ENCODE measurements at places on chromosomes 6 and 20.

GRCh38 chr6:26280407-26280806, 84.6 kb upstream of the BTN3A2 start:
- peak; percentile 58 for DNase-seq

DNA sequence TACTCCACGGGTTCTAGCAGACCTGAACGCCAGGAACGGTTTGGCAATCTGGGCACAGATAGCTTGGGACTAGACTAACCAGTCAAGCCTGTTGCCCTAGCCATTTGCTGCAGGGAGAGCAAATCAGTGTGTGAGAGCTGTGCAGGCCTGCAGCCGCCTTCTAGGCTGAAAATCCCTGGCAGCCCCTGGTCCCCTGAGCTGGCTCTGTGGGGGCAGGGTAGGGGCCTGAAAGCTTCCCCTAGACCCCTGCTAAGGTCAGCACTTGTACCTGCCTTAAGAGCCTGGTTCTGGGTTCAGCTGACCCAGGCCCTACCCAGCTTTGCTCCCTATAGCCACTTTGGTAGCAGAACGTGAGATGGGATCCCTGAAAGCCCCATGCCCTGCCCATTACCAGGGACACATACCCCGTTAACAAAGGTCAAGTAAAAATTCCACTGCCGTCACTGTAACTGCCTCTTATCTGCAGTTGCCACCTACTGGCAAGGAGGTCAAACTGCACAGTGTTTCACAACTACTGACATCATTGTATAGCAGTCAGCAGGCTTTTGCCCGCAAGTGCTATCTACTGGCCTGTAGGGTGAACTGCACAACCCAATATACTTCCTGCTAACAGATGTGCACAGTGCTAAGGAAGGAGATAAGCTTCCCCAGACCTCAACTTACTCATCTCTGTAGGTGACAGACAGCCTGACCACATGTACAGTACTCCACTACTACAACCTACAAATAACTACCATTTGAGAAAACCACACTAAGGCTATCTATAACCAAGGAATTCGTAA, 95.1 kb upstream of the OLIG3 start:
- no peak for DNase-seq

DNA sequence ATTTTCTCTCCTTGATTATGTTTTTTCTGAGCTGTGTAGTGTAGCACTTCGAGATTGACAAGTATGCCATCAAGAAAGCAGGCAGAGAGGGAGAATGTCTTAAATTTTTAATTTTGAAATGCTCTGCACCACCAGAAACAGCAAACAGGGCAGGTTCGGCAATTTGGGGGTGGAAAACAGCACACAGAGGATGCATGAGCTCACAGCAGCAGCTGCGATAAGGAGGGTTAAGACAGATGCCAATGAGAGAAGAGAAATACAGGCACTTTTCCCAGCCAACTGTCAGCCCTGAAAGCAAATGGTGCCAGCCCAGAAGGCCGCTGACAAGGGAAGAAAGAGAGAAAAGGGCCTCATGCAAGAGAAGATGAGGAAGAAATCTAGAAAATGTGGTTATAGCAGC, 15.1 kb upstream of the SNRPB2 start:
- DNase-seq = no peak

- DNase-seq = no peak
Measured at GRCh38 chr6:144953552-144954240, 668.6 kb downstream of the UTRN start.

DNA sequence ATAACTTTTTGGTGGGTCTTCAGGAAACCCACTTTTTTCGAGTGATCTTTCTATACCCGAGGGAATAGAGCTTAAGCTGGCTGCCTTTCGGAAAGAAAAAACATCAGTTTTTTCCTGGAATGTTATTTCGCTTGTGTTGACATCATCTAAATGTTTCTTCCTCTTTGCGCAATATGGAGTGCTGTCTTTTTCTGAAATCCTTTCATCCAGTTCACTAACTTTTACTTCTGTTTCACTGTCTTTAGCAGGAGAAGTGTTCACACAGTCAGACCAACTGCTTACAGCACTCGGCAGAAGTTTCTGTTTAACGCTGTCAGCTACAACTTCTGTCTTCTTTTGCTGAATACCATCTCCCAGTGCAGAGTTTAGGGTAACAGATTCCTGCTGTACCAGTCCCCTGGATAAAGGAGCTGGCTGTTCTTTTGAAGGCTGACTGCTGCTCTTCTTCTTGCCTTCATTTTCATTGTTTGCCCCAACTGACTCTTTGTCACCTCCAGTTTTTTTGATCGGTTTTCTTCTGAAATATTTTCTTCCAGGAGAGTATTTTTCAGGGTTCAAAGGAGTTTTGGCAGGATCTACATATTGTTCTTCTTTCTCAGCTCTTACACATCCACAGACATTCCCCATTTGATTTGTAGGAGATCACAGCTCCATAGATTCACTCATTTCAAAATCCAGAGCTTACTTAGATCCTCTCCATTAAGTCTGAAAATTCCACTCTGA, 50.0 kb upstream of the DST start:
- no peak for DNase-seq

GRCh38 chr6:156150391-156150790, 626.8 kb upstream of the ARID1B start:
- no peak for DNase-seq

DNA sequence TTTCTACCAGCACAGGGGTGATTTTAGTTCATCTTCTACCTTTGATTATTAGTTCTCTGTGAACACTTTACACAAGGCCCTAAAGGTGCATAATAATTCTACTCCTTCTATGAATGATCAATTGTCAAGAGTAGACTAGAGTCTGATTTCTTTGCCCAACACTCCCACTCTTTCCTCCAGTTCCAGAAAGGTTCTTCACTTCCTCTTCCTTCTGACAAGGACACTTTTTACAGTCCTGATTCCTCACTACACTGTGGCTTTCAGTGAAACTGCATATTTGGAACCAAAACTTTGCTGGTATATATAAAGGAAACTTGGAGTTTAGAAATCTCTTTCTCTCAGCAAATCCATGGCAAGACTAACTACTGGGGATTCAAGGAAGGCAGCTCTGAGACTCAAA, 10.6 kb upstream of the RSPO3 start:
- no peak for DNase-seq

DNA sequence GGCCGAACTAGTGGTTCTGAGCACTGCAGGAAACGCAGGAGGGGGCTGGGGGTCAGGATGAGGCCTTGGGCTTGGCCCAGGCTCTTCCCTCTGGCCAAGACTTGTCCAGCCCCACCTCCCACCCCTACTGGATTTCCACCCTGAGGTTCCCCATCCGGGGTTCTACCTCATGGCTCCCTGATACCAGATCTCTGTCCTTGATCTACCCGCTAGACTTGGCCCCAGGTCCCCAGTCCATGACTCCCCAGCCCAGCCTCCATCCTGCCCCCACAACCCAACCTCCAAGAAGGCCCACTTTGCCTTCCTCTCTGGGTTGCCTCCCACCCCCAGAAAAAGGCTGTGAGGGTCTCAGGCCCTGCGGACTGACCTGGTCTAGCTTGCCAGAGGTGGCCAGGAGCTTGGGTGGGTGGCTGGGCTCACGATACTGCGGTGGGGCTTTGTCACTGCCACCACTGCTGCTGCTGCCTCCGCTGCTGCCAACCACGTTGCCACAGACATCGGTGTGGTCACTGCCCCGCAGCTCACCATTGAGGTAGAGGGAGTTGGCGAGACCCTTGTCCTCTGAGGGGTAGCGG, 6.8 kb upstream of the FASTKD5 start:
- no peak for DNase-seq

DNA sequence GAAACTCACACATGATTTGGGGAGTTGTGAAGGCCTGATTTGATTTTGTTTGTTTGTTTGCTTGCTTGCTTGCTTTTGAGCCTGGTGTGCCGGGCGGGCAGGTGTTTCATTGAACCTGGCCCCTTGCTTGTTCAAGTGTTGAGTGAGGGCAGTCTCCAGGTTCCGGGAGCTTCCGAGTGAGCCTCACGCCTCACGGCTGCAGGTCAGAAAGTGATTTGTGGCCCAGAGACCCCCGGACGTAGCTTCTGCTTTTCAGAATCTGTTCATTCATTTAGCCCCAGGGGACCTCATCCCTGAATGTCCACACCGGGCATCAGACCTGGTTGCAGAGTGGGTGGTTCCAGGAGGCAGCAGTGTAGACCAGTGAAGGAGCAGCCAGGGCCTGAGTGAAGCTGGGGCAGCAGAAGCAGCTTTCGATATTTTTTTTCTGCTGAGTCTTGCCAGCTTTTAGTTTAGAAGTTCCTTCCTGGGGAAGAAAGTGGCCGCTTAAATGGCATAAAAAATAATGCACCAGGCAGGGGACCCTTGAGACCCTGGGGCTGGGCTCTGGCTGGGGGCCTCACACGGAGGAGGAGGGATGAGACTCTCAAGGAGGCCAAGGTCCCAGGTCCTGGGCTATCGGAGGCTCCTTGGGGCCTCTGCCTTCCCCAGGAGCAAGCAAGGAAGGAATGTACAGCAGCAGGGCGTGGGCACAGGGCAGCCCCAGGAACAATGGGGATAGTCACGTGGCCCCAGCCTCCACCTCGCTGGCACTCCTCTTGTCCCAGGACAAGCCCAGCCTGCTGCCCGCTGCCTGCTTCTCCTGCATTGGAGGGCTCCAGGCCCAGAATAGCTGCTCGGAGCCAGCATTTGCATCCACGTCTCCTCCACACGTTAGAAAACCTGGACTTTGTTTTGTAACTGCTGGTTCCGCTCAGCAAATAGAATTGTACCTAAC, 89.2 kb upstream of the BHLHE23 start:
- no peak for DNase-seq

DNA sequence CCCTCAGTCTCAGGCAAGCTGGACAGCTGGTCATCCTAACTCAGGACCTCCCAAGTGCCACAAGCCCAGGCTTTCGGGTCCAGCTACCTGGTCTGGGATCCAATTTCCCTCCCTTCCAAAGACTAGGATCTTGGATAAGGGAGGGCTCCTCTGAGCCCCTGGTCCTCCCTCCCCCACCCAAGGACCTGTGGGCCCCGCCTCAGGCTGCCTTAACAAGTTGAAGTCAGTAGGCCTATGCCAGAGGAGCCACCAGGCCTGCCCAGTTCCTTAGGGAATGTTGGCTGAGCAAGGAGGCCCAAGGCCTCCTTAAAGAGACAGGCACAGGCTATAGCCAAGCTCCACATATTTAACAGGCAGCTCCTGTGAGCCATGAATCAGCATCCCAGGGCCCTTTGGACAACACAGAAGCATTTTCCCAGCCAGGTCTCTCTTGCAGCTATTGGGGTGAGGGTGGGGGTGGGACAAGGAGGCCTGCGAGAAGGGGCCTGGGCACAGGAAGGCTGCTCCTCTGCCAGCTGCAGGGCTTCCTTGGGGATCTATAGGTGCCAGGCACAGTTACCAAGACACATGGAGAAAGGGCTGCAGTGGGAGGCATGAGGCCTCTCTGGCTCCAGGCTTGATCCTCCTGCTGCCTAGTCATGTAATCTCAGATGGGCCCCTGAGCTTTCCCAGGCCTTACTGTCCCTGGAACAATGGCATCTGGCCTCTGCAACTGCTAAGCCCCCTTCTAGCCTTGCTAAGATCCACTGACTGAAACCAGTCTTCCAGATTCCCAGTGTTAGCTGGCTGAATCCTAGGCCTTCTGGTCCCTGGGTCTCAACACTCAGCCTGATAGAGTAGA, 27.4 kb upstream of the NOL4L start:
- DNase-seq = no peak

GRCh38 chr6:26629359-26629758, 30.2 kb downstream of the ZNF322 start:
- DNase-seq = no peak

DNA sequence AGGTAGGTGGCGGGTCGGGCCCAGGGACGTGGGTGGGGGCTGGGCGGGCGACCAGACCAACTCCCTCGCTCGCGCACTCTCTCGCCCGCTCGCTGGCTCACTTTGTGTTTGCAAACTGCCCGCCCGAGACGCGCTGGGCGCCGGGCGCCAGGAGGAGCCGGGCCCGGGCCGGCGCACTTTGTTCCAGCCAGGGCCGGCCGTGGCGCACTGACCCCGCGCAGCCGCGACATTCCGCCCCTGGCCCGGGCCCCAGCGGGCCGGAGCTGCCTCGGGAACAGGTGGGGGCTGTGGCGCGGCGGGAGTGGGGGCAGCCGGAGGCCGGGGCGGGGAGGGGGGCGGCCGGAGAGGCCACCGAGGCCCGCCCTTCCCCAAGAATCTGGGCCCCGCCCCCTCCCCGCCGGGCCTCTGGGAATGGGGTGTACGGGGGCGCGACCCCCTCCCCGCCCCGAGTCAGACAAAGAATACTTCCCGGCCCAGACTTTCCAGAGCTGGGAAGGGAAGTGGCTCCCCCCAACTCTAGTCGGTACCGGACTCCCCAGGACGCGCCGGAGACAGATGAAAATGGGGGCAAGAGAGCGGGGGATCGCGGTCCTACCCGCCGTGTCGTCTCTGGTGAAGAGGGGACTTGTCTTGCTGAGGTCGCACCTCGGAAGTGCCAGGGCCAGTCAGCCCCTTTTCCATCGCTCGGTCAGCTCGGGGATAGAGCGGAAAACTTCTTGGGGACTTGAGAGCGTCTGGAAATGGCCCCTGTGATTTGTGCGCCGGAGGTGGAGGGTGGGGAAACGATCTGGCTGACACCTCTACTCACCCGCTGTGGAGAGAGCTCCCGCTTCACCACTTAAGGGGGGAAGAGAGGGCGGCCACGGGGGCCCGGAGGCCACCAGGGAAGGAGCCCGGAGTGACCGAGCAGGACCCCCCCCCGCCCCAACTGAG, 951 bp downstream of the FOXP4 start:
- no peak for DNase-seq

- no peak for DNase-seq
Measured at GRCh38 chr6:145423936-145424335, 311.4 kb downstream of the EPM2A start.

DNA sequence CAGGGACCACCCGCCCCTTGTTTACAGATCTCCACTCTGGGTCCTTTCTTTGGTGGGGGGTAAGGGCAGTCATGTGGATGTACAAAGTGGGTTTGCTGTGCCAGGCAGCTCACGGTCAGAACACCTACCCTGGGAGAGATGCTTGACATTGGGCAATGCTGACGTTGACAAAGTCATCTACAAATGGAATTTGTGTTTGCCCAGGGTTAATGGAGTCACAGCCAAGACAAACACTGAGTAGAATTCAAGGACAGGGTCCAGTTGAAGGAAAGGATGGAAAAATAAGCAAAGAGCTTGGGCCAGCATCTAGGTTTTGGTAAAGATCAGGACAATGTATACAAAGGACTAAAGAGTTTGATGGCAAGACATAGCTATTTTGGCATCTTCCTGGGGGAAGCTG, 54.7 kb downstream of the MOCS1 start:
- no peak for DNase-seq

DNA sequence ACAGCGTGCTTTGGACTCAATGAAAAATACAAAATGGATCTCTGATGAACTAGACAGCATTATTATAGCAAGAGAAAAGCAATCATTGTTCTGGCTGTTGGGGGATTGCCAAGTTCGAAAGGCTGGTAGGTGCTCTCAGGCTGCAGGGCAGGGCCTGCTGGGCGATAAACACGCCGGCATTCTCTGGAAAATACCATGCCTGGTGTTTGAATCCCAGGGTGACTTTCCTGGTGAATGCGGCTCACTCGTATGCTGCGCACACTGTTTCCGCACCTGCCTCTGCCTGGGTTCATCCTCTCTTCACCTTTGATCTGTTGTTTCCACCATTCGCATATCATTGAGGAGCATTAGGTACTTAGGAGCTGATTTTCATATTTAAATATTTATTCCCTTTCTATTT, 37.4 kb downstream of the GCNT2 start:
- DNase-seq = no peak

- DNase-seq = no peak
Measured at GRCh38 chr20:48214601-48215000, 429.3 kb upstream of the SULF2 start.

GRCh38 chr6:105902401-105903031, 183.6 kb upstream of the PRDM1 start:
- no peak for DNase-seq

All from hematopoietic multipotent progenitor cell treated with erythropoietin and hydrocortisone succinate and interleukin-3 and kit ligand, for 17 days (in vitro differentiated cells).